ENCODE measurements at places on chromosomes 13 and 19. TPM values are rescaled to one million over a fixed set of nuclear protein-coding genes. Genes with fewer than 3 reads are reported as not detected.

- no peak for DNase-seq
These were observed 40.7 kb upstream of the SERPINE3 start for GRCh38 chr13:51298812-51299211.

DNA sequence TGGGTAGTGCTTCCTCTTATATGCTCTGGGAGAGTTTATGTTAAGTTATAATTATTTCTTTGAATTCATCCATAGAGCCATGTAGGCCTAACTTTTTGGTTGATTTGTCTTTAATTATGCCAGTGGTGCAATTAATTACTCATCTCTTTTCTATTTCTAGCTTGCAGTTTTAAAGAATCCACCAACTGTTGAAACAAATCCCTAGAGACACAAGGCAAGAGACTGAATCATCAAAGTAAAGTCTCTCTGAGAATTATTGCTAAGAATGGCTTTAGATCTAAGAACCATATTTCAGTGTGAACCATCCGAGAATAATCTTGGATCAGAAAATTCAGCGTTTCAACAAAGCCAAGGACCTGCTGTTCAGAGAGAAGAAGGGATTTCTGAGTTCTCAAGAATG lies 5.9 kb upstream of the ZNF551 start:
- no peak for DNase-seq

GRCh38 chr13:79384022-79384610 lies 21.9 kb downstream of the RBM26 start:
- no peak for DNase-seq

- DNase-seq: no peak
These were observed 77.5 kb downstream of the DLEU7 start for GRCh38 chr13:50766013-50766412.

GRCh38 chr13:43473437-43473836 lies 313.3 kb downstream of the ENOX1 start:
- no peak for DNase-seq

DNA sequence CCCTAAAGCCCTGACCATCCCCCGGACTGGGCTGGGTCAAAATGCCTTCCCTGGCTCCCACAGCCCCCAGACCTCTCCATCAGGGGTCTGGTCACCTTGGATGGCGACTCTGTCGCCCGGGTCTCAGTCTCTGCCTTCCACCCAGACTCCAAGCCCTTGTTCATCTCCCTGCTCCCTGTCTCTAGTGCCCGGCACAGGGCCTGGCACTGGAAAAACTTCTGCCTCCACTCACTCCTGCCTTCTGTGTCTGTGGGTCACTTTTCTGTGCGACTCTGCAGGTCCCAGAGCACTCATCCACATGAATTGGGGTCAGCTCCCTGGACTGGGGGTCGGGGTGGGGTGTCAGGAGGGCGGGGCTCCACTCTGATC lies 1.1 kb downstream of the ZNF787 start:
- no peak for DNase-seq

DNA sequence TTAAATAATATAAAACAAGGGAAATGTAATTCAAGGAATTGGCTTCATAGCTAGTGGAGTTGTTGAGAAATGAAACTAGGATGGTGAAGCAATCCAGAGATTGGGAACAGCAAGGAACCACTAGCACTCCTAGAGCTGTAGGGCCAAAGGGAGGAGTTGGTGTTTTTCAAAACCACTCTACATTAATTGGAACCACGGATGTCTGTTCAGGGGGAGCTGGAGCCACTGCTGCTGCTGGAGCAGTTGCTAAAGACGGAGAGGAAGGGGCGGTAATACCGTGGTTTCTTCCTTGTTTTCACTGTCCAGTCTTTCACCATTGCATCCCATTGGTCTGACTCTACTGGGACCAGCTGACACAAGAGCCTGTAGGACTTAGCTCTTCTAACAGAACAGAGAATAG lies 8.5 kb downstream of the DNAJC15 start:
- no peak for DNase-seq

GRCh38 chr13:26943748-26944147 lies 183.2 kb upstream of the GPR12 start:
- DNase-seq: no peak

- DNase-seq: no peak
These were observed 25.5 kb downstream of the DCAF15 start for GRCh38 chr19:13977803-13978202.

DNA sequence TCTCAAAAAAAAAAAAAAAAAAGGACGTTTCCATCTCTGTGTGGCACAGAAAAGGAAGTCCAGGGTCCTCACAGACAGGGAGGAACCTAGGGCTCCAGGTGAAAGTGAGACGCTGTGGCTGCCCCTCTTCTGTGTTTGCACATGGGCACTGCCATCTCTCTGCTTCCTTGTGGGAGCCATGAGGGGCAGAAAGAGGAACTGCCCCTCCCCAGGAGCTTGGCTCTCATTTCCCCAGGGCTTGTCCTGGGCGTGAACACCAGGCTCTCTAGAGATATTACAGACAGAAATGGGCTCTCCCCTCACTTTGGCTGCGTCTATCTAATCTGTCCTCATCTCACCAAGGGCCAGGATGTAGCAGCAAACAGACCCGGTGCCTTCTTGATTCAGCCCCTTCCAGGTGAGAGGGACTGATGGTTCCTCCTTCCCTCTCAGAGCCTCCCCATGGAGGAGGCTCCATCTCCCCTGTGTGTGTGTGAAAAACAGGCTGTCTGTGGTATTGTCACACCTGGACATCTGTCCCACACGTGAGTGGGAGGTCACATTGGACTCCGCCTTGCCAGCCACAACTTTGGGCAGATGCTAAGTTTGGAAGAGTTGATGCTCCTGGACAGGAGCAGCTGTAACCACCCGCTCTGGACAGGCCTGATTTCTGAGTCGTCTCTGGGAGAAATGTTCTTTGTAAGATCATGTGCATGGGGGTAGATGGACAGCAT lies 840 bp upstream of the LILRA4 start:
- DNase-seq: no peak

GRCh38 chr13:99740251-99740979 lies 231.2 kb downstream of the ZIC5 start:
- DNase-seq: no peak

GRCh38 chr19:13093407-13094105 lies 9.1 kb downstream of the LYL1 start:
- DNase-seq: no peak

DNA sequence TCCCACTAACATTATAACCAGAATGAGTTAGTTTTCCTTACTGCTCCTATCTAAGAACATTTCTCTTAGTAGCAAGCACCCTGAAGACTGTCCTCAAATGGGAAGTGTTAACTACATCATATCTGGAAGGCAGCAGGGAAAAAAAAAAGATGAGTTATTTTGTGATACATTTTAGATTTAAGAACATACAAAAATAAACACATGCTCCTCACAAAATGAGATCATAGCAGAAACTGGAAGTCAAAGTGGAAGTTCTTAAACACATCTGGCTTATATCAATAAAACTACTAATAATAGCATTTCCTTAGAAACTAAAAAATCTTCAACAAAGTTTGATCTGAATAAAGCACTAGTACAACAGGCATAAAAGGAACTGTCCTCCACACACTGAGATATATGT lies 70.4 kb downstream of the SLITRK6 start:
- no peak for DNase-seq

DNA sequence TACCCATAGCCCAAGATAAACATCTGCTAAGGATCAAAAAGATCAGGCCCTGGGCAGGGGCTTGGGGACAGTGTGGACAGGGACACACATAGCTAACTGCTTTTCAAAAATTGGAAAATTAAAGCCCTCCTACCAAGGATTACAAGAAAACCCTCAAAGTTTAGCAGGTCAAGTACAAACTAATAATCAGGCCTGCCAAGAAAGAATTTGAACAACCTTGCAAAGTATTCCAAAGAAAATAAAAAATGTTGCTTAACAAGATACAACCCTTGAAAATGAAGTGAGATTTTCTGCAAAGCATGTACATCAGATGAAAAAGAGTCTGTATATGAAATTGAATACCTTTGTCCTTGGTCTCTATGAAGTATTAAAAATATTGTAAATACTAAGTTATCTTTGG lies 67.3 kb downstream of the KLF12 start:
- DNase-seq: no peak

- no peak for DNase-seq
These were observed 19.7 kb upstream of the JUND start for GRCh38 chr19:18300930-18301717.

ZNF541 gene
- total RNA-seq: 0.16 TPM

LILRB4 gene
- total RNA-seq: 1.1 TPM

SIGLEC11 gene
- total RNA-seq: 1.7 TPM

PTGER1 gene
- total RNA-seq: 4.1 TPM

BRME1 gene
- total RNA-seq: 2.0 TPM
